KBM-7 (cell line): ENCODE measurements at places on chromosomes 6 and 20.

GRCh38 chr6:157194110-157194509 lies 129.2 kb downstream of the TMEM242 start:
- no peak for DNase-seq

- no peak for DNase-seq
Observed at GRCh38 chr20:11445891-11446290, 471.8 kb upstream of the BTBD3 start.

GRCh38 chr6:100163035-100163434 lies 169.0 kb upstream of the MCHR2 start:
- no peak for DNase-seq

DNA sequence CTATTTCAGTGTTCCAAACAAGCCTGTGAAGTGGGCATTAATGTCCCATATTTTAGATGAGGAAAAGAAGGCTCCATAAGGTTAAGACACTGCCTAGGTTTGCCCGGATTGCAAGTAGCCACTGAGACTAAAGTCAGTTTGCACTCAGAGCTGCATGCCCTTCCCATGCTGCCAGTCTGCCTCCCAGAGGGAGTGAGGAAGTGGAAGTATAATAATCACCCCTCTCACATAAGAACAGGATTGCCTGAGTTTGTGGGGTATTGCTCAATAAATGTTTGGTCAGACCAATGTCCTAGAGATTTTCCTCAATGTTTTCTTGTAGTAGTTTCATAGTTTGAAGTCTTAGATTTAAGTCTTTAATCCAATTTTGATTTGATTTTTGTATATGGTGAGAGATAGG lies 43.9 kb upstream of the CLIC5 start:
- no peak for DNase-seq

DNA sequence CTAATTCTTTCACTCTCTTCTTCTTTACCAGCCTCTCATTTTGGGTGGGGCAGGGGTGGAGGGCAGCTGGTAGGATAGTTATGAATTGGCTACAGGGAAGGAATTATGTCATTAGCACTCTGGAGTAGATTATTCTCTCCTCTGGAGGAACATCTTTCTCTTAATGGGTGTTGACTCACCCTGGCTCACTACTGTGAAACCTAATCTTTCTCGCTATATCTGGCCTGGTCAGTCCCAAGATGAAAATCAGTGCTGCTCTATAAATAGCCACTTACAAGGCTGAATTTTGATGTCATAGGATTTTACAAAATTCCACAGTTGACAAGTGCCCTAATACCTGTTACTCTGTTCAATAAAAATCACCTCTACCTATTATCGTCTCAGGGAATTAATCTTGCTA lies 151.3 kb downstream of the COL9A1 start:
- DNase-seq, result no peak

DNA sequence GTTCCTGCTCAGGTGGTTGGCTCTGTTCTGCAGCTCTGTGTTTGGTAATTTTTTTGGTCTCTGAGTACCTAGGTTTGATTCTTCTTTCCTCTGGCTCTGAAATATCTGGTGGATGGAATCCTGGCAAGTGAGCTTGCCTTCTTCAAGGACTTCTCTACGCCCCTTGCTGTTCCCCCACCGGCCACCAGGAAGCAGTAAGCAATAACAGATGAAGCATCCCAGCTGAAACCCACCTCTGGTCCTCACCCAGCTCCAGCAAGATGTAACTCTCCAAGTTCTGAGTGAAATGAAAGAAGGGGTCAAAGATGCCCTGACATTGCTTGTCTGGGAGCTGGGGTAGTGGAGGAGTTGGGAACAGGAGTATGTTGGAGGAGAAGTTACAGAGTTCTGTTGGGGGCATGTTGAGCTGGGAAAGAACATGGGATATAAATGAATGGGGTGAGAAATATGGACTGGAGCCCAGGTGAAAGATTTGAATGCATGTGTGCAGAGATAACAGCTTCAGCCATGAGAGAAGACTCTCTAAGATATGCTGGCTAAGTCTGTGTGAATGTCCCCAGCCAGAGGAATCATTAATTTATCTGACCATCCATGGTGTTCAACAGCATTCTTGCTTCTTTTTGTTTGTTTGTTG lies 51.3 kb upstream of the GLP1R start:
- DNase-seq, result peak; percentile 34

GRCh38 chr6:45591890-45592289 lies 214.2 kb upstream of the SUPT3H start:
- DNase-seq, result no peak

DNA sequence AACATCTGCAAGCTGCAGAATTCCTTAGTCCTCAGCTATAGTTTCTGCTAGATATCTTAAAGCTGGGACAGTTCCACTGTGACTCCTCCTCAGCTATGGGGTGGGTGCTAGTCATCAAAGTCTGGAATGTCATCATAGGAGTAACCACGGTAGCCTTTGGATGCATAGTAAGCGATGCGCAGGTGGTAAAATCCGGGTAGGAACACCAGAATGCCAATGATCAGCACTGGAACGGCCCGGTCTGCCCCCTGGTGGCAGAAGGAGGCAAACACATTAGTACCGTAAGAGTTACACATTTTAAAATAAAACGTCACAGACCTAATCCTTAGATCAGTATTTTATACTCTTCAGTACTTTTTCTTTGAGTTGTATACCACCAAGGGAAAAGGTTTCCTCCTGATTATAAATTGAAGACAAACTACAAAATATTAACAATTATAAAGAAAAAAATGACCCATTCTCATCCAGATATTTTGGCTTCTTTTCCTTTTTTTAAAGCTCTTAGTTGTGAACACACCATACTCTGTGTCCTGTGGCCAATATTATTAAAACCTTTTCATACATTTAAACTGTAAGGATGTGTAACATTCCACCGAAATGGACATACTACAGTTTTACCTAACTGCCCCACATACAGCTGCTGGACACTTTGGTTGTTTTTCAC lies 18.9 kb downstream of the PCNA start:
- peak; percentile 59 for DNase-seq

DNA sequence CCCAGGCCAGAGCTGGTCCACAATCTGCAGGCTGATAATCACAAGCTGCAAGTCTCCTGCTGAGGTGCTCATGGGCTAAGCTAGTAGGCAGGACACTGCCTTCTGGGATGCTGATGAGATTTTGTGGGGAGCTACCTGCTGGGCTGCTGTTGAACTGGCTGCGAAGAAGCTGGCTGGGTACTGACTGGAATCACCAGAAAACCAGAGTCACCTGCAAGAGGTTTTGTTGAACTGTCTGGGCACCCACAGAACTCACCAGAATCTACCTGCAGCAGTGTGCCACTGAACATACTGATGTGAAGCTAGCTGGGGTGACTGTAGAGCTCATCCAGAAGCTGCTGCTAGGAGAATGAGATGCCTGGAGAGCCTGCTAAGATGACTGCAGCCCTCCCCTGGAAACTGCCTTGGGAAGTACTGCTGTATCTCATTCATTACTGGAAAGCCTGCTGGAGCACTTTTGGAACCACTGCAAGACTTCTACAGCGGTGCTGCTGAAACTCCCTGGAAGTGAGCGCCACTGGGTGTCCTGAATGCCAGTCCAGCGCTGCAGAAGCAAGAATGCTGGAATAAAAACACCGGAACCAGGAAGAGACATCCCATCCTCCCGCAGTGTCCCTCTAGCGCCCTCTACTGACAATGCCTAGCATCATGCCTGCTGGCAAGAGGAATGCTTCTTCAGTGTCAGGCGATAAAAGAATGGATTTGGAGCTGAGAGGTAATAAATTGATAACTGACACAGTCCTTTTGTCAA lies 64.9 kb upstream of the ARHGAP18 start:
- peak; percentile 82 for DNase-seq

DNA sequence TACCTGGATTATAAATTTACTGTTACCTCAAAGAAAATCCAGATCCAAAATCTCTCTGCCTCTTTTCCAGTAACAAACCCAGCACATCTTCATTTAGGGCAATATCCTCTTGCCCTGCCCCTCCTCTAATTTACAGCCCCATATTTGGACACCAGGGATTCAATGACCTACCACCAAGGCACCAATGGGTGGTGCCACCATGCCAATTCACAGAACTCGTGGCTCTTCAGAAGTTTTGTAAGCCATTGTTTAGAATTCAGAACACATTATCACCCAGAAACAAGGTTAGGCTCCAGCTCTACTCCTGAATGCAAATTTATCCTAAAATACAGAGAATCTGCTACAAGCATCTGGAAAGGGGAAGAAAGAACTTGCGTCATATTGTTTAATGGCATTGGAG lies 67.8 kb upstream of the SASH1 start:
- DNase-seq, result no peak

GRCh38 chr20:37490663-37491350 lies 30.2 kb upstream of the NNAT start:
- DNase-seq, result no peak

DNA sequence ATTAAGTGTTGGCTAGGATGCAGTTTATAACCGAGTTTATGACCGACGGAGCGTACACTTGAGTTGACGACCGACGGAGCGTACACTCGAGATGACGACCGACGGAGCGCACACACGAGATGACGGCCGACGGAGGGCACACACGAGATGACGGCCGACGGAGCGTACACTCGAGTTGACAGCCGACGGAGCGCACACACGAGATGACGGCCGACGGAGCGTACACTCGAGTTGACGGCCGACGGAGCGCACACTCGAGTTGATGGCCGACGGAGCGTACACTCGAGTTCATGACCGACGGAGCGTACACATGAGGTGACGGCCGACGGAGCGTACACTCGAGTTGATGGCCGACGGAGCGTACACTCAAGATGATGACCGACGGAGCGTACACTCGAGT lies 119.8 kb downstream of the HUS1B start:
- no peak for DNase-seq

DNA sequence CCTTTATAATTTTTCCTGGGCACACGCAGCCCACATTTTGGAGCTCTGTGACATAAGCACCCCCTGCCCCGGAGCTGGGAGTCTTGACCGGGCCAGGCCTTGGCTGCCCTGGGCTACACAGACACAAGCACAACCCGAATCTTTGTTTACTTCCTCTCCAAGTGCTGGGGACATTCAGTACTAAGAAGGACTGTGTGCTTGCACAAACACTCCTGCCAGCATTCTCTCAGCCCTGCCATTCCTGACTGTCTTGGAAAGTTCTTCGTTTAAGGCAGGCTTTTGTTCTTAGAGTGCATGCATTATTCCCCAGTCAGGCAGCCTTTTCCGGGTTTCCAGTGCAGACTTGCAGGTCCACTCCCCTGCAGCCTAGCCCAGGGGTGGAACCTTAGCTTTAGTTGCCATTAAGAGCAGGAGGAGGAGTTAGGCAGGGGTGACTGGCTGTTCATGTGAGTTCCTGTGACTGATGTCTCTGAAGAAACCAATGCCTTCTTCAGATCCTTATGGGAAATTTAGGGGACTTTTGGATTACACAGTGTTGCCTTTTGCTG lies 28.6 kb downstream of the FOXO3 start:
- peak; percentile 48 for DNase-seq

DNA sequence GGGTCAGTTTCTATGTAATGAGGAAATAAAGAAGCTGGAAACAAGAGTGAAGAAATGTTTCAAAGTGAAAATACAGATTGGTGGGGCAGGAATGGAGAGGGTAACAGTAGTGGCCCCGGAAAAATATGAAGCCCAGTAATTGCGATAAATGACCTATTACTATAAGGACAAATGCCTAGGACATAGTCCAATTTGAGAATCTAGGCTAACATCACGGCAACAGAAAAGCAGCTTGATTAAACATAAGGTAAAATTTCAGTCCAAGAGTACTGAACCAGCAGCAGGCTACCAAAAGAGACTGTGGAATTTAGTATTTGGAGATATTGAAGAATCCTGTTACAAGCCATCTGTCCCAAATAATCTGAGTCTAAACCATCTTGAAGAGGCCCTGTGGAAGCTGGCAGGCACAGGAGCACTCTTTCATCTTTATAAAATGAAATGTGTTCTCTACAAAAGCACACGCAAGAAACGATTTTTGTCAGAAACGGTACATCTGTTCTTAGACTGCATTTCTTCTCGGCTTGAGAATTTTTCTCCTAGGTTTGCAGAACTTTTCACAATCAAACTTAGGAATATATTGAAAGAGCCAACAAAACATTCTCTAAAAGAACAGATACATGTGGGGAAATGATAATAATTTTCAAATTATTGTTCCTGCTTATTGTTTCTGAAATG lies 49.3 kb downstream of the ELOVL5 start:
- DNase-seq, result no peak

DNA sequence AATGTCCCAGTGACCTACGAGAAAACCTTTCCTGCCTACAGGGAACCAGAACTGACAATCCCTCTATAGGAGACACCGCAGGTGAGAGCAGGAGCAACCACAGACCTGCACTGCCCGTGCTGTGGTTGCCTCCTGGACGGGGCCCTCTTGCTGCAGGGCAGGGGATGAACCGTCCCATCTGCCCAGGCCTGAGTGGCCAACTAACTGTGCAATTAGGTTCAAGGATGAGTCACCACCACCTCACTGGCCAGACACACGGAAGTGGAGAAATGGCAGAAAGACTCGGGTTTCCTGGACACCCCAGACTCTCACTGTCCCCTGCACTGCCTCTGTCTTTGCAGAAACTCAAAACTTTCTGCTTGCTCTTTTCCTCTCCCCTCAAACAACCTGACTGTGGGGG lies 13.8 kb upstream of the HLA-G start:
- DNase-seq, result no peak

GRCh38 chr6:149834513-149835481 lies 29.4 kb downstream of the LRP11 start:
- DNase-seq, result peak; percentile 92

- peak; percentile 55 for DNase-seq
Observed at GRCh38 chr6:70310063-70310694, 7.3 kb upstream of the COL9A1 start.

- no peak for DNase-seq
Observed at GRCh38 chr6:96582436-96582835, 19.5 kb downstream of the FHL5 start.

GRCh38 chr6:167005350-167006159 lies 6.4 kb downstream of the CEP43 start:
- DNase-seq, result no peak

GRCh38 chr6:43488667-43489276 lies 11.4 kb downstream of the TJAP1 start:
- DNase-seq, result no peak

DNA sequence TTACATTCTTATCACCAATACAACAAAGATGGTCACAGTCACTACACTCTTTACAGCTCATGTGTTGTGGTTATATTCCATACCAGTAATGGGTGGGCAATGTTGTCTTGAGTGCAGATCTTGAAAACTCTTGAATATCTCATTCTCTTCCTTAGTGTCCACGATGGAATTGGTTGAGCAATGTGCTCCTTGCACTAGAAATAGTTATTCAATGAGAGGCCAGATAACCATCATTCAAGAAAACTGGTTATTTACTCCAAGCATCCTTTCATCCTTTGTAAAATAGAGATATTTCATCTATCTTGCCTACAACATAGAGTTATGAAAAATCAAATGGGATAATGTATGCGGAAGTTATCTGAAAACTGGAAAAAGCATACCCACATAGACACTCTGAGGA lies 215.9 kb downstream of the ARHGAP18 start:
- no peak for DNase-seq
